Ecto neural progenitor cell (in vitro differentiated cells): ENCODE measurements at places on chromosomes 5 and 9.

GRCh38 chr5:72723581-72723980, 92.9 kb upstream of the TNPO1 start:
- no peak for DNase-seq

DNA sequence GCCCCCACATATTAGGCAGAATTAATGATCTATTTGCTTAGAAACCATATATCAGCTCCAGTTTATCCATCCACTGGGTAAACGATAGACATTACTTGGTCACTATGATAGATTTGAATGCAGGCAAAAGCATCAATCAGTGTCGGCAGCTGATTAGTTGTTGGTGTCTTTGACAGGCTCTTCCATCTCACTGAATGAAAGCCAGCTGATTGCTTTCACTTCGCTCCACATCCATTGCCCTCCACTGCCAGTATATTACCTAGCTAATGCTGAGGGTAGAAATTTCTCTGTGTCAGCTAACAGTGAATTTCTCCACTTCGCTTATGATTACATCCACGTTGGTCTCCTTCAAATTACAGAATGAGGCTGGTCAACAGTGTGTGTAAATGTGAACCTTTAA, 821.3 kb upstream of the TYRP1 start:
- no peak for DNase-seq

DNA sequence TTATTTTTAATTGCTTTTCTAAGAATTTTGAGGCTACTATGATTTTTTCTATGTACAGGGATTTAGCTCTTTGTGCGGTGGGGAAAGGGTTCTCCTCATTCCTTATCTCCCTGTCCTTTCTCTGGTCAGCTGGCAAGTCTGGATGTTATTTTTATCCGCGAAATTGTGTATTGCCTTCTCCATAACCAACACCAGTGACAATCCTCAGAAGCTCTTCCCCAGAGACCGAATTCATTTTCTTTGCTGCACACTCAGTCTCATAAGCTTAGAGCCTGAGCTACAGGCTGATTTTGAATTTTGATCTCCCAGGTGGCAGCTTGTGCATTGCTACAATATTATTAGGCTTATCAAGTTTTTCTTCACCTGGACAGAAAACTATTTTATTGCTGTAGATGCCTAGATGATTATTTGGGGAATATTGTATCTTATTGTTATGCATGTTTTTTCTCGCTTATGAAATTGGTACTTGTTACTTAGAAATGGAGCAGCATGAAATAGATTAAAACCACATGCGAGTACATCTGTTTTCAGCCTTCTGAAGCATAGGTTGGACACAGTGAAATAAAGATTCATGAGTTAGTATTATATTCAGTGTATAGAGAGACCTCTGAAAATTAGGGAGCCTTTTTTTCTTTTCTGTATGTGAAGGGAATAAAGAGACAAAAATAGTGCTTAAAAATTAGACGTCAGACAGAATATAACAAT, 27.3 kb downstream of the CPEB4 start:
- DNase-seq: no peak

GRCh38 chr9:19771446-19771845, 17.4 kb downstream of the SLC24A2 start:
- DNase-seq: no peak

DNA sequence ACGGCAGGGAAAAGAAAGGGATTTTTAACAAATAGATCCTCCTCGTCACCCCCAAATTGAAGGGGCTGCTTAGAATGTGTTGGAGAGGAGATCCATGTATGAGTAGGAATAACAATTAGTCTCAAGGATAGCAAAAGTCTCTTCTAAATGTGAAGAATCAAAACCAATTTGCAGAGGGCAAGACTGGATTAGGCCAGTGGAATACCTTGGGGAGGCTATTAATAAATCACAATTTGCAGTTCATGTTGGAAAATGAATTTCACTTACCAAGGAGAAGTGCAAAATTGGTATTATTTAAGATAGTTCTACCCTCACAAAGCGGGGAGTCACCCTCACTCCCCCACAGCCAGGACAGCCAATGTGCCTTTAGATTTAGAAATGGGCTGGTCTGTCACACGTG, 299.8 kb upstream of the SLC30A5 start:
- no peak for DNase-seq

DNA sequence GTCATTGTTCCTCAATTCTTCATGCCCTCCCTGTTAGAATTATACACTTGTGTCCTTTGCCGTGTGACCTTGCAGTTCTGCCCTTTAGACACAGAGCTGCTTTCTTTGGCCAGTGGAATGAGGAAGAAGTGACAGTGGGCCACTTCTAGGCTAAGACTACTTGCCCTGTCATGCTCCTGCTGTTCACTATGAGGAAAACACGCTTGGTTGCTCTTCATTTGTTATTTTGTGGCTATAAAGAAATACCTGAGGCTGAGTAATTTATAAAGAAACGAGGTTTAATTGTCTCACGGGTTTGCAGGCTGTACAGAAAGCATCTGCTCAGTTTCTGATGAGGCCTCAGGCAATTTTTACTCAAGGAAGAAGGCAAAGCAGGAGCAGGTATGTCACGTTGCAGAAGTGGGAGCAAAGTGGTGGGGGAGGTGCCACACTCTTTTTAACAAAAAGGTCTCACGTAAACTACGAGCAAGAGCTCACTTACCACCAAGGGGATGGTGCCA, 279.1 kb upstream of the DMAC1 start:
- no peak for DNase-seq
